ENCODE measurements at places on chromosomes 3 and 15.

DNA sequence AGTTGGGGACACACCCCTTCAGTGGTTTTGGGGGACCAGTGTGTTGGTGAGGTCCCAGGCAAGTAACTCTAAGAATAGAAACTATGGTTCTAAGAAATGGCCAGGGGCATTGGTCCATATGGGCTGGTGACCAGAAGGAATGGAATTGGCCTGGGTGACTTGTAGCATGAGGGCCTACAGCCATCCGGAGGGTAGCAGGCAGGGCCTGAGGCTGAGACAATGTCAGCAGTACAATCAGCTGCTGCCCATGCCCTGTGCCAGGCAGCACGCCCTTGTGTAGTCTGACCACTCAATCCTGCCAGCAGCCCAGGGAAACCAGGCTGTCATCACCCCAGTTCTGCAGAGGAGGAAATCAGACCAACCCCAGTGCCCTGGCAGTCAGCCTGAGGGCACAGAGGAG lies 100.6 kb downstream of the DNAJB8 start:
- DNase-seq = no peak

DNA sequence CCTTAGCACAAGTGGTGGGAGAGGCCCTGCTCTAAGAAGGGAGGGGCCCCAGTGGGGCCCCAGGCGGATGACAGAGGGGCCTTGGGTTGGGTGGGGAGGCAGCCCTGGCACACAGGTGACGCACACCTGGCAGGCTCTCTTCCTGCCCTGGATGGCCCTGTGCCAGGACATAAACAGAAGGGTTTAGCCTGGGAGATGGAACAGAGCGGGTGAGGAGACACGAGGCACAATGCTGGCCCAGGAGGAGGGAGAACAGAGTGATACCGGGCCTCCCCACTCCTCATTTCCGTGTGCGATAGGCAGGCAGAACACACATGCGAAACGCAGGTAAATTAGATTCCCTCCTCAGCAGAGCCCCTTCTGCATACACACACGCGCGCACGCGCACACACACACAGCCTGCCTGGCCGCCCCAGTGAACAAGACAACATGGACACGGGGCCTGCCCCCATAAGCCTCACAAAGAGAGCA lies 39.8 kb downstream of the IDH2 start:
- no peak for DNase-seq

- peak; percentile 8 for DNase-seq
These were observed 422.7 kb upstream of the TPRG1 start for GRCh38 chr3:188749010-188749617.

GRCh38 chr15:65287520-65287855 lies 805 bp upstream of the PARP16 start:
- DNase-seq = no peak

- DNase-seq = no peak
These were observed 57.5 kb downstream of the CACNA2D2 start for GRCh38 chr3:50445919-50446318.

DNA sequence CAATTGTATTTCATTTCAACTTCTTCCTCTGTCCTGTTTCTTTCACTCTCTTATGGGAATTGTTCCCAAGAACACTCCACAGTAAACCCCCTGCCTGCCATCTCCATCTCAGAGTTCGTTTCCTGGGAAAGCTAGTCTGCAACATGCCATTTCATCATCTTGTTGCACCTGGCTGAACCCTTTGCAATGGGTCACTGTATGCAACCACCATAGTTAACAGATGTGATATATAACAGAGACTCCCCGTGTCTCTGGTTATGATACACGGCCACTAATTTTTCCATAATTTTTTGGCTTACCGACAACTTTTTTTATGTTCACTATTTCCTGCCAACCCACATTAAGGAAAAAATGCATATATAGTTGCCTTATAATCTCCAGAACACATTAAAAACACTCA lies 95.5 kb downstream of the CHST2 start:
- no peak for DNase-seq

- peak; percentile 41 for DNase-seq
These were observed 492 bp downstream of the TMCC1 start for GRCh38 chr3:129892857-129893580.

GRCh38 chr3:147616998-147617619 lies 207.9 kb downstream of the ZIC1 start:
- peak; percentile 7 for DNase-seq

GRCh38 chr15:52960283-52960682 lies 170.1 kb upstream of the ONECUT1 start:
- no peak for DNase-seq

- no peak for DNase-seq
These were observed 41.9 kb upstream of the SEMA4B start for GRCh38 chr15:90159213-90159612.

- DNase-seq = no peak
These were observed 1693.9 kb downstream of the SI start for GRCh38 chr3:163384383-163384782.

GRCh38 chr3:101484805-101485620 lies 28.0 kb downstream of the SENP7 start:
- no peak for DNase-seq

GRCh38 chr3:188916934-188917401 lies 254.8 kb upstream of the TPRG1 start:
- no peak for DNase-seq

DNA sequence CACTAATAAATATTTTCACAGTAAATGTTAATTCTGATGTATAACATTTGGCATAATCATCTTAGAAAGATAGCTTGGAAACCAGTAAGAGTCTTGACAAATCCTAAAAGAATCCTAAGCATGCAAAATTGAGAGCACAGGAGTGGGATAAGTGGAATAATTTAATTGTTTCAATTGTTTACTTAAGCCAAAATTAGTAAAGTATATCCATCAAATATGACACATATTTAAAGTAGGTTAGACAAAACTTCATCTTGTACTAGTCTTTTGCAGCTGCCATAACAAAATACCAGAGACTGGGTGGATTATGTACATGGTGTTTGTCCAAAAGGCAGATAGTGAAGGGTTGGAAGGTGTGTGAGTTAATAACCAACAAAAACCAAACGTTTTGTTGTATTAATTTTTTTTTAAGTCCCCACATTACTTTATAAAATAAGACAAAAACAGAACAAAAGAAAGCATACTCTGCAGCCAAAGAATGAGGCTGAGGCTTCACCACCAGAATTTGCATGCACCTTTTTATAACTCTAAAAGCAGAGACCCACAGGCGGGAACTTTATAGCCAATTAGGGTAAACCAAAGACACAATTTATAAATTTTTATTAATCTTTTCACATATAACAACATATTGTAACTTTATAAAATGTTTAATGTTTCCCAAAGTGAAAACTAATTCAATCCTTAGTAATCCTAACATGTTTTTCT lies 41.9 kb upstream of the CD200R1L start:
- DNase-seq = no peak

- DNase-seq = no peak
These were observed 205.9 kb downstream of the P3H2 start for GRCh38 chr3:189914799-189915198.

- DNase-seq = no peak
These were observed 352.1 kb downstream of the SHQ1 start for GRCh38 chr3:72496051-72496670.

DNA sequence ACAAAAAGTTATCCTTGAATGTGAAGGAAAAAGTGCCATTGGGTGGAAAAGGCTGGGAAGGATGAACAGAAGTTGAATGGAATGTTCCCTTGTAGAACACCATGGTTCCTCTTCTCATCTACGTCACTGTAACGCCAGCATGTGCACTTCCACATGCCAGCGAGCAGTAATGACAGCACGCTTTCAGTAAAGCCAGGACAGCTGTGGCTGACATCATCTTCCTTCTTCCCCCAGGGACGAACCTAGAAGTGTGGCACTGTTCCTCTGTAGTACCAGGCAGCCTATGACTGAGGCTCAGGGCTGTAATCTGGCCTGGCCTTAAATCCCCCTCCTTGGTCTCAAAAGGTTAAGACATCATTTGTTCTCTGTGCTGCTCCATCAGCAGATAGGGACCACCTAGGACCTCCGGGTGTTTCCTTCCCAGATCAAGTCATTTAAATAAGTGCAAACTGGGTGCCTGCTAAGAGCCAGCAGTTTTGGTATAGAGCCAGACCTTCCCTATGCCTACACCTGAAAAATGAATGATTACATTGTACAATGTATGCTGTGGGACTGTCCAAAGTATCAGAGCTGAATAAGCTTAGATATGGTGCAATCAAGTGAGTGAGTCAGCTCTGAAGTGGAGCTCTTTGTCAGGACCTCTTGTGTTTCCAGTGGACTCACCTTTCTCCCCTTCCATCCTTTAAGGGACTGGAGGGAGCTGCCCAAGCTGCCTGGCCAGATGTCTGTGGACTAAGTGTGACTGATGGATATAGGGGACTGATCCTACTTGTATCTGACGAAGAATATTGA lies 5.6 kb upstream of the SRPRB start:
- no peak for DNase-seq

DNA sequence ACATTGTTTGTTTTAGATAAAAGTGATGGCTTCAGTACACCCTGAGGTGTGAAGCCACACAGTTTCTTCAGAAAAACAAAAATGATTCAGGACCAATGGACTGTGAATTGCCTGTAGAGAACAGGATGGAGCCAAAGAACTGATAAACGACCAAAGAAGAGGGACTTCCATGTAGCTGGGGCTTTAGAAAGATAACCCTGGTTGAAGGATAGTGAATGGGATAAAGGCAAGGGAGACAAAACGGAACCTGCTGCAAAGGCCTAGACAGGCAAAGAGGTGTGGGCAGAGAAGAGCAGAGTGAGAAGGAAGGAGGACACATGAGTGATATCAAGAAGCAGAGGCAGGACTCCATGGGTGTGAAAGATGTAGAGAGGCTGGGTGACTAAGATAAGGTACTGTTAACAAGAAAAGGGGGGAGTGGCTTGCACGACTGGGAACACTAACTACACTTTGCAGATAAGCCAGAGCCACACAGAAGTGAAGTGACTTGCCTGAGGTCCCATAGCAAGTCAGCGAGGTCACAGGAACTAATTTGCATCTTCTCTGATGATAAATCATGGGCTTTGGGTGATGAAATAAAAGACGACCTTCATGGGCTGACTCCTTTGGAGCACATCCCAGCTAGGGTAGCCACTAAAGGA lies 44.3 kb downstream of the RAB6B start:
- DNase-seq = no peak

- no peak for DNase-seq
These were observed 149.8 kb downstream of the TMCO5A start for GRCh38 chr15:38084289-38084688.

DNA sequence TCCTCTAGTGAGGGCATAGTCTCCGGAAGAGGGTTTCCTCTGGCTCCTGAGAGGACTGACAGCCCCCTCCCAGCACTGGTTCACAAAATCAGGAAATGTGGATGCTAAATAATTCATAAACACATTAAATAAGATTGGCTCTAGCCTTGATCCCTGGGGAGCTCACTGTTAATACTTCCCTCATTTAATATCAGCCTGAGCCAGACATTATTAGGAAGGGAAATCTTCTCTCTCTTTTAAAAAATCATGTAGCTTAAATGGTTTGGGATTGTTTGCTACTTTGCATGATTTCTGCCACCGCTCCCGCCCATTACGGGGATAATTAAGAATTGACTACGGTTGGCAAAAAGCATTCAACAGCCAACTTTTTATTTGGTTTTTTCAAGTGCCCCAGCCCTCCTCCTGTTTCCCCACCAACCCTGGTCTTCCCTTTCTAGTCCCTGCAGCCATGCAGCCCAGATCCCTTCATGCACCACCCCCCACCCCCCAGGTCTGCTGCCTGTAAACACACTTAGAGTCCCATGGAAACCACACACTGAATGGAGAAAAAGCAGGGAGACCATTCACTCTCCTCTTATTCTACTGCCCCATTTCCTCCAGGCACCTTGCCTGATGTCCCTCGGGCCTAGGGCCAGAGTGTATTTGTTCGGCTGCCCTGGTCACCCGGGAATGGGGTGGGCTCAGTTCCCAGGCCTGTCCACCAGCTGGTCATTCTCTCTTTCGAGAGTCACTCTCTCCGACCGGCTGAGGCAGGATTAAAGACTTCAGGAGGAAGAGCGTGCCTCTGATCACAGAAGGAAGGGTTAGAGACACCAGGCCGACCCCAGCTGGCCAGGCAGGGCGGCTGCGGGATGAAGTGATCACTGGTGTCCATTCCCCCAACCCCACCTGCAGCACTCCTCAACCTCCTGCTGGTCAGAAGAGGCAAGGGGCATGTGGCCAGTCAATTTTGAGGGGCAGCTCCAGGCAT lies 45.1 kb downstream of the SEMA5B start:
- no peak for DNase-seq

DNA sequence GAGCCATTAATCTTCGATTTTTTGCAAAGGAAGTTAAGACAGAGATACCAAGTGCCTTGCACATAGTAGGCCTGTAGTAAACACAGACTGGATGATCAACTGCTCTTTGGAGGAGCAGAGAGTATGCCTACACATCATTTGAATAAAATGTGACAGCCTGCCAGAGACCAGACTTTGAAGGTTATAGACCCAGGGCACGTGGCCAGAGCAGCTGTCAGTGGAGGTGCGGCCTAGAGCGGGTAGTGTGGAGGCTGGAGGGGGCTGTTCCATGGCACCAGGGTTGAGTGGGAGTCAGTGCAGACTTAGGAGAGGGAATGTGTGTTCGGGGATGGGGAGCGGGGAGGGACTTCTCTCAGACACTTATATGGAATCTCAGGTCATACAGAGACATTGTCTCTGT lies 80.8 kb downstream of the SMAD3 start:
- DNase-seq = no peak

DNA sequence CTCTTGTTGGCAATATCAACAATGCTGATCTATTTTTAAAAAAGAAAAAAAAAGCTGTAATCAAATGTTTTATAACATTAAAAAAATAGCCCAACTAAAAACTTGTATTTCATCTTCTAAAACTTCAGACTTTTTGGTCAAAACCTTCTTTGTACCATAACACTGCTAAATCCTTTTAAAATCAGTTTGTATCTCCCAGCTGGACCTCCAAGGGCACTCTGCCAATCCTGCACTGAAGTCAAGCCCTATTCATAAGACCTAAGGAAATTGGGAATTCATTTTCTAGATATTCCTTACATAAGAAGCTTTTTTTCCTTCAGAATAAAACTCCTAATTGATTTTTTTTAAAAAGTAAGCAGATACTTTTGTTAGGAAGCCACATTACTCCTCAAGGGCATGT lies 38.2 kb upstream of the HCLS1 start:
- no peak for DNase-seq

GRCh38 chr3:190089711-190090110 lies 31.0 kb downstream of the P3H2 start:
- DNase-seq = no peak

DNA sequence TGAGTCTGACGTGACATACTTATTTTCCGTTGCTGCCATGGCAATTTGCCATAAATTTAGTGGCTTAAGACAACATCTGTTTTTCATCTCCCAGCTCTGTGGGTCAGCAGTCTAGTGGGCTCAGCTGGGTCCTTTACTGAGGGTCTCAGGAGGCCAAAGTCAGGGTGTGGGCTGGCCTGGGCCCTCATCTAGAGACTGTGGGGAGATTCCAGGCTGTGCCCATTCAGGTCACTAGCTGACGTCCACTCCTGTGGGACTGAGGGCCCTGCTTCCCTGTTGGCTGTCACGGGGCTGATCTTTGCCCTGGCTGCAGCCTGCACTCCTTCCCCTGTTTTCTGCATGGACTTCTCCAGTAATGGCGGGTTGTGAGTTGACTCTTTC lies 19.1 kb downstream of the FGD5 start:
- no peak for DNase-seq

GRCh38 chr3:191324936-191325335 lies 4.3 kb upstream of the CCDC50 start:
- DNase-seq = no peak

Measured in bone marrow (tissue), 2 donors.